ENCODE measurements at places on chromosomes 5 and 9.

DNA sequence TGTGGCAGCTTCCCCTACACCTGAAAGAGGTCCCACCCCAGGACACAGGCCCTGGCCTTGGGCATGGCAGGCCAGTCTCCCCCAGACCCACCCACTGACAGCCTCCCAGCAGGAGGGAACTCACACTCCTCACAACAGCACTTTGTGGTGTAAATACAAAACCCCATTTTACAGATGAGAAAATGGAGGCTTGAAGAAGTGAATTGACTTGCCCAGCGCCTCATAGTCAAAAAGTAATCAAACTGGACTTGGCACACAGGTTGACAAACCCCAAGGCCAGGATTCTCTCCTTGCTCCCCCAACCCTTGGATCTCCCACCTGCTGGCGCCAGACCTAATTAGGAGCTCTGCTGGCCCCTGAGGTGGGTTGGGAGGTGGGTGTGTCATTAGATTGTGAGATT, 29.2 kb upstream of the NEK6 start:
- no peak for DNase-seq

DNA sequence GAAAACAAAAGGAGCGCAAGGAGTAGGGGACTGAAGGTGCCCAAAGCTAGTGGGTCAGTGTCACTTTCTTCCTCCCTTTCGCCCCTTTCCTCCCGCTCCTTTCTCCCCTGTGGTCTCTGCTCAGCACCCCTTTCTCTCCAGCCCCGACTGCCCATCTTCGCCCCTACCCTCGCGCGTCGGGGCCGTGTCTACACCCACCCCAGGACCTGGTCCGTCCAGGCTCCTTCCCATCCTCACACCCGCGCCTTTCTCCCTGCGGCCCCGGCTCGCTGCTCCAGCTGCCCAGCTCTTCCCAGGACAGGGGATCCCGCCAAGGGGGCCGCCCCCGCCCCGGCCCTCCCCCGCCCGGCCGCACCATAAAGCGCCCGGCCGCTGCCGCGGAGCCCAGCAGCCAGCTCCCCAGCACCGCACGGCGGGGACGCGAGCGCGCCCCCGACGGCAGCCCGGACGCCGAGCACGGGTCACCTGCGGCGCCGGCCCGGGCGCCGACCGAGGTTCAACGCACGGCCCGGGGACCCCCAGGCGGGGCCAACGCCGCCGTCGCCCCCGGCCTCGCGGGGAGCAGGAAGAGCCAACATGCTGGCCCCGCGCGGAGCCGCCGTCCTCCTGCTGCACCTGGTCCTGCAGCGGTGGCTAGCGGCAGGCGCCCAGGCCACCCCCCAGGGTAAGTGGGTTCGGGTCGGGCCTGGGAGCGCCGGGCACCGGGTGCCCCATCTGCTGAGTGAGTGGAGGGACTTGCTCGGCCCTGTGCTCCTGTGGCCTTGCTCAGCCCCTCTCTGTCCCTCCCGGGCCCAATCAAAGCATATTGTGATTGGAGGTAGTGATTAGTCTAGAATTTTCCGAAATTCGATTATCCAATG, at the start of gene THBS4:
Gene THBS4, plus strand, starts transcription at position 387 of the 860 bp plus-strand sequence. Its CDS starts 190 bp downstream, at position 577.
- no peak for DNase-seq

GRCh38 chr9:13450723-13451122, 171.2 kb upstream of the MPDZ start:
- DNase-seq, result no peak

GRCh38 chr9:86669422-86669821, 277.9 kb downstream of the GAS1 start:
- no peak for DNase-seq

GRCh38 chr5:173855162-173855994, 32.8 kb upstream of the CPEB4 start:
- DNase-seq, result no peak

- DNase-seq, result no peak
Observed at GRCh38 chr9:20694248-20694647, 10.2 kb downstream of the FOCAD start.

DNA sequence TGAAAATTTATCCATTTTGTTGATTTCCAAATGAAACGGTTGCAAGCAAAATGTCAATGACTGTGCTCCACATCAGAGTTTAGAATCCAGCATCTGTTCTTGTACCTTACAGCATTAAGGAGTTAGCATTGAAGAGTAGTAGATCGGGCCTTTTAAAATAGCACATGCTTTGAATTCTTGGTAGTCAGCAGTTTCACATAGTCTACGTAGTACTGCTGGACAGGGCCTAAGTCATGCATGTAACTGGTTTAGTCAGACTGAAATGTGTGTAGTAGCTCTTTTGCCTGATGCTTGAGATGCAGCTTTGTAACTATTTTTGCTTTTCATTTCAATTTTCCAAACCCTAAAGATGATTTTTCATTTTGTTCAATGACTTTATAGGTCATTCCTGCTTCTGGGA, 19.8 kb downstream of the LECT2 start:
- no peak for DNase-seq

DNA sequence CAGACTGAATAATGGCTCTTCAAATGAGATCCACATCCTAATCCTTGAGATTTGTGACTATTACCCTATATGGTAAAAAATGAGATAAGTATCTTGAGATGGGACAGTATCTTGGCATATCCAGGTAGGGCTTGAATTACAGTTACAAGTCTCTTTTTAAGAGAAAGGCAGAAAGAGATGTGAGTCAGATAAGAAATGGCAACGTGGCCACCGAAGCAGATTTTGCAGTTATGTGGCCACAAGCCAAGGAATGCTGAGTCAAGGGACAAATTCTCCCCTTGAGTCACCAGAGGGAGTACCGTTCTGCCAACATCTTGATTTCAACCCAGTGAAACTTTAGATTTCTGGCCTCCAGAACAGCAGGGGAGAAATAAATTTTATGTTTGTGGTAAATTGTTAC, 1983.0 kb upstream of the C9orf72 start:
- DNase-seq, result no peak

DNA sequence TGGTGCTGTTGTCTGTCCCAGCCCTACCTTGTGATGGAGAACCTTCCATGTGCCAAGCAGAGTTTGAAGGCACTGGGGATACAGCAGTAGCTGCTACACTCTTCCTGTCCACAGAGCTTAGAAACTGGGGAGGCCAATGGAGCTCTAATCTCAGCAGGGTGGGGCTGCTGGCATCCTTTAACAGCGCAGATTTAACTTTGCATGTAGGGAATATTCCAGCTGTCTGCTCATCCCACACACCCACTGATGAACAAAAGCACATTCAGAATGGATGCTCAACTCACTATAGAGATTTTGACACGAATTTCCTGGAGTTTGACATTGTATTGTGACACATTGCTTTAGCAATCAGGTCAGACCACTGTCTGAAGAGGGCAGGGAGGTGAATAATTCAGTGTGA, 49.0 kb downstream of the TMEM215 start:
- no peak for DNase-seq

DNA sequence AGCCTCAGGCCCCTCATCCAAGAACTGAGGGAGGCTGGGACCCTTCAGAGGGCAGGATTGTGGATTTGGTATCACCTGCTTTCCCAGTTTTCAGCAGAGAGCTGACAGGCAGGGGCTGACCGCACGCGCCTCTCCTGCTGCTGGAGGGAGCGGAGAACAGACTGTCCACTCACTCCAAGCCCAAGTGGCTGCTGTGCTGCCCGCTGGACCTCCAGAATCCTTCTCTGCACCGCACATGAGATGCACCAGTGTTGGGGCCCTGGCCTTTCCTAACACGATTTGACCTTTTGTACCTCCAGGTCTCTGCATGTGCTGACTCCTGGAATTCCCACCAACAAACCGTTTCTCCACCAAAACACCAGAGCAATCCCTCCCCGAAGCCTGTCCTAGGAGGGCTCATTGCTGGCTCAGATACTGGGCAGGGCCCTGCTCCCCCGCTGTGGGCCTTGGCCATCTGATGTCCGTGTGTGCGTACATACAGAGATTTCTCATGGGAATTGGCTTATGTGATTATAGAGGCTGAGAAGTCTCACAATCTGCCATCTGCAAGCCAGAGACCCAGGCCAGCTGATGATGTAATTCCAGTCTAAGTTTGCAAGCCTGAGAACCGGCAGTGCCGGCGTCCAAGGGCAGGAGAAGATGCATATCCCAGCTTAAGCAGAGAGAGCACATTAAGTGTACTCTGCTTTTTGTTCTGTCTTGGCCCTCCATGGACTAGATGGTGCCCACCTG, 141.7 kb downstream of the GADD45G start:
- no peak for DNase-seq

DNA sequence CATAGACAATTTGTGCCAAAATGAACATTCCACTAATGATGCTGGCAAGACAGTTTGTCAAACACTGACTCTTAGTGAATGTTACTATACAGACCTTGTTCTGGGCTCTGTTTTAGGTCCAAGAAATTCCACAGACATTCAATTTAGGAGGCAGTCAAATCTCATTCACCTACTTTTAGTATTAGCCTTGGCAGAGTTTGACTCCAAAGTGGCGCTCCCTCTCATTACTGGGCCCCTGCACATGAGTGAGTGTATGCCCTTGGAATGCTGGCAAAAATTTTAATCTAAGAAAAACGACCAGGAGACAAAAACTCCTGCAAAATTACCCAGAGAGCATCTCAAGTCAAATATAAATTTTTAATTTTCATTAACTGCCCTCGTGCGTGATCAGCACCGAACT, 94.9 kb upstream of the SLC27A6 start:
- no peak for DNase-seq

DNA sequence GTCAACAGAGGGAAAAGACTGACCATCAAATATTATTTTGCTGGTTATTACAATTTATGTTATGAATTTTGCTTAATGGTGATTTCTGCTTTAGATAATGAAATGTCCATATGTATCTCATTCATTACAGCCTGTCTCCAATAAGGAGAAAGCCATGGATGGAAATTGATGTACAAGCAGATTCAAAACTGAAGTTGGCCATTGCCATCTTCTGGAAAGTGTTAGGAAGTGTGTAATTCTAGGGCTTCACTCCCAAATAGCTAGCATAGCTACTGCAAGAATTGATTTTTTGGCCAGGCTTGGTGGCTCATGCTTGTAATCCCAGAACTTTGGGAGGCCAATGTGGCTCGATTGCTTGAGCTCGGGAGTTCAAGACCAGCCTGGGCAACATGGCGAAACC, 45.8 kb downstream of the DYNC2I2 start:
- DNase-seq, result no peak

- DNase-seq, result no peak
Observed at GRCh38 chr5:134989266-134989830, 21.6 kb downstream of the CATSPER3 start.

DNA sequence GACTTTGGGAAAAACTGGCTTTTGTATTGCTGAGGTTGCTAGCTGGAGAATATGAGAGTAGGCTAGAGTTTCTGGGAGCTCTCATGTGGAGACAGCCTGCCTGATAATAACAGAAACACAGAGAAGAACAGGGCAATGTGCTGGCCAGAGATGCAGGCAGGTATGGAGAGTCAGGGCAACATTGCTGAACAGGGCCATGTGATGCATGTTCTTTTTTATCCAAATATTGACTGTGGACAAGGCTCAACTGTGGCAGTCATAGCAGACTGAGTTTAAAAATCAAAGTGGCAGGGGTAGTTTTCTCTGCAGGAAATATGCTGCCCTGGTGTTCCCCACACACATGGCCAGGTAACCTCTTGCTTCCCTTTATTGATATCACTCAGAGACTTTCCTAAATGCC, 381.1 kb downstream of the RASEF start:
- DNase-seq, result no peak

DNA sequence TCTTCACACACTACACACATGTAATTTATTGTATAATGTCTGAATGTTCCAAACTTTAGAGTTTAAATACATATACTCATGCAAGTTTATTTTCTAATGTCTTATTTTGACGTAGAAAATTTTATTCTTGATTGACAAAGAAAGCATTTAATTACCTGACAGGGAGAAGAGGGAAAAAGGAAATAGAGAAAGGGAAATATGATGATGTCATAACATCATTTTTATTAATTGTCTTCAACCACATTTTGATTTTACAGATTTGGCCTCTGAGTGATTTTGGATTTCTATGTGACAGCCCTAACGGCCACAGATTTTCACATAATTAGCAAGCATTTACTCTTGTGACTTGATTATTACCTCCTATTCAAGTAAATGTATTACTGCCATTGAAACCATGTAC, 106.1 kb upstream of the FSTL4 start:
- DNase-seq, result no peak

DNA sequence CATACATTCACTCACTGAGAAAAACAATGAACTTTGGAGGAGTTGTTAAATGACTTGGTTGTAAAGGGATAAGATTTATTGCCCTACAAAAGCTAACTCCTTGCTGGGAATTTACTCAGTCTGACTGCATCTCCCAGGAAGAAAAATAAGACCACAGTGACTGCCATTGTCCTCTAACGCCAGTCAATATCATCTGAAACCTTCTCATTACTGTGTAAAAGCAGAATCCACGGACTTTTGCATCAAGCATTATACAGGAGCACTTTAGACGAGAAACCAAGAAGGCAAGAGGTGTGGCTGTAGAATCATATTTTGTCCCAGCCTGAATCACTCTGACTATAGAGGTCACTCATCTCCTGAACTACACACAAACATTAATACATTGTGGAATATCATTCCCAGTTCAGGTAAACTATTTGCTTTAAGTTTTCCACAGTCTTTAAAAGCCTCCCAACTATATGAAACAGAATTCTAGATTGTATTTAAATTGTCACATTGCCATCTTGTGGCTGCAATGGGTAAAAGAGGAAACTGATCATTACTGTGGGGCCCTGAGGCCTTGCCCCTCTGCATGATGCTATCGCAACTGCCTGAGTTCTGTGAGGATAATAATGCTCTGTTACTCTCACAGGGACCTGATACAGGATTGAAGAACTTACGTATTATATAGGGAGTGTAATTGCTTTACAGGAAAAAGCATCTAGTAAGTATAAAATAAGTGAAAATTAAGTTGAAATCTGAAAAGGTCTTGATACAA, 142.9 kb downstream of the SLCO4C1 start:
- no peak for DNase-seq

DNA sequence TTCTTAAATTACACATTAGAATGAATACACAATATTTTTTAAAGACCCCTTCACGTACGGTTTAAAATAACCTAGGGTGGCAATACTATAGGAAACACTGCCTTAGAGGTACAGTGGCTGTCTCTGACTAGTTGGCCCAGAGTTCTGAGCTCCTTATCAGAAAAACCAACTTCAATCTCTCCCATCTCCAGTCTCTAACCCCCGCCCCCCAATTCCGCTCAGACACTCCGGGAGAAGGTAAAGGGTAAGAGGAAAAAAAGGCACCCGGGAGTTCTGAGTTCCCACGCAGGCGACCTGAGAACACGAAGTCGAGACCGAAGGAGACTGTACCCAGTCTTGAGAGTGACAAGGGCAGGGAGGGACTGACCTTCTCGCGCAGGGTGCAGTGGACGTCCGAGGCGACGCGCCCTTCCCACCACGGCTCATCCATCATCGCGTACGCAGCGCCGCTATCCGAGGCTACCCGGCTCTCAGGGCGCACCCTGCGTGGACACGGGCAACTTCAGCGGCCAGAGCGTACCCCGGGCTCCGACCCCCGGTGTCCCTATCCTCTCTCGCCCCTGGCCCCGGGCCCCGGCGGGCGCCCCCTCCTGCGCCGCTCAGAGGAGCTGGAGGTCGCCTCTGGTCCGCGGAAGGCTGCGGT, 752 bp downstream of the CCNJL start:
- DNase-seq, result no peak

GRCh38 chr9:128916204-128916603, 4.6 kb upstream of the PHYHD1 start:
- DNase-seq, result no peak
